ENCODE measurements at places on chromosomes 16 and 17.

DNA sequence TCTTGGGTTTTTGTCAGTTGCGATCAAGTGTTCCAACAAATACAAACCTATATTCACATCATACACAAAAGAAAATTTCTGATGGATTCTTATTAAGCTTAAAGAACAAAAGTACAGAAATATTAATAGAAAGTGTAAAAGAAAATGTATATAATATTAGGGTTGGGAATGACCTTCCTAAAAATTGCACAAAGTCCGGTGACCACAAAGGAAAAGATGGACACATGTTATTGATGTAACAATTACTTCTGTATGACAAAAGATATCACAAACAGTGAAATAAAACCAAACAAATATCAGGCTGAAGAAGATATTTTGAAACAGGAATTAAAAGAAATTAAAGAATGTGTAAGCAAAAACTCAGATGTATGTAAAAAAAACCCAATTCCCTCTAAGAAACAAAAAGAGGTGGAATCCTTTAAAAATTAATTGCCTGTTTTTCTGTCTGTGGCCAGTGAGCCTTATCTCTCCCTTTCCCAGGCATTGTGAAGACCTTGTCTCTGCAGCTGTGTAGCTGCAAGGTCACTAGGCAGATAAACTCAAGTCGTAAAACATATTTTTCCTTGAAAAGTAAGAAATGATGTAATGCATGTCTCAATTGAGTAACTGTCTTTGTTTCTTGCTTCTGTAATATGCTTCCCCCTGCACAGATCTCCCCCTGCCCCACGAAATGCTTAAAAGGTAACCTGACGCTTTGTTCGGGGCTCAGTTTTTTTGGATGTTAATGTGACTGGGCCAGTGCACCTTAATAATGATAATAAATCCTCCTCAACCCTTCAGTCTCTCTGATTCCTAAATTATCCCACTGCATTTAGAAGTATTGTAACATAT is 2.8 kb downstream of the ST6GALNAC1 start:
- peak; percentile 47 for DNase-seq

DNA sequence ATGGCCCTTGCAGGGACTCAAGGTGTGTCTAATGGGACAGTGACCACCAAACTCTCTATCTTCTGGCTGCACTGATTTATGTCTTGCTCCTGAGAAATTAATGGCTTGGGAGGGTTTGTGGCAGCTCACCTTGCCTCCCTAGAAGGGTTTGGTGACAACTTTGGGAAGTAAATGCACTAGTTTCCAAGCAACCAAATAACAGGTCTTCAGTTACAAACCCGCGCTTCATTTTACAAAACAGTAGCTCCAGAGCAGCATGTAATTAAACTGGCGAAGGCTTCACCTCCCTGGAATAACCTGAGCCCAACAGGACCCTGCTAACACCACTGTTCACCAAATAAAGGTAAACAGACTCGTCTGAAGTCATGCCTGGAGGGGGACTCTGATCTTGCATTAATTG is 318.3 kb downstream of the SLC39A11 start:
- DNase-seq: no peak

- DNase-seq: no peak
Measured at GRCh38 chr17:49858796-49859195, 10.9 kb upstream of the TAC4 start.

DNA sequence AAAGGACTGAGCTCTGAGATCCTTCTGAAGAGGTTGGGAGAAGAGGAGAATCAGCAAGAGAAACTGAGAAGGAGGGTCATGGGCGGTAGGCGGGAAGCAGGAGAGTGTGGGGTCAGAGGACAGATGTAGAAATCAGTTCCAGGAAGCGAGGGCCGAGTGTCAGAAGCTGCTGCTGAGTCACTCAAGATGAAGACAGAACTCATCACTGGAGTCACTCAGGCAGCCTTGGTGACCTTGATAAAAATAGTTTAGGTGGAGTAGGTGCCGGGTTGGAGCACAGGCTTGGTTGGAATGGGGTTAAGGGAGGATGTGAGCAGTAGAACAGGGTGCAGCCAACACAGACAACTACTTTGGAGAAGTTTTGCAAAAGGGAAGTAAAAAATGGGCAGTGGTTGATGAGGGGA is 6.1 kb upstream of the ITGAM start:
- peak; percentile 94 for DNase-seq

DNA sequence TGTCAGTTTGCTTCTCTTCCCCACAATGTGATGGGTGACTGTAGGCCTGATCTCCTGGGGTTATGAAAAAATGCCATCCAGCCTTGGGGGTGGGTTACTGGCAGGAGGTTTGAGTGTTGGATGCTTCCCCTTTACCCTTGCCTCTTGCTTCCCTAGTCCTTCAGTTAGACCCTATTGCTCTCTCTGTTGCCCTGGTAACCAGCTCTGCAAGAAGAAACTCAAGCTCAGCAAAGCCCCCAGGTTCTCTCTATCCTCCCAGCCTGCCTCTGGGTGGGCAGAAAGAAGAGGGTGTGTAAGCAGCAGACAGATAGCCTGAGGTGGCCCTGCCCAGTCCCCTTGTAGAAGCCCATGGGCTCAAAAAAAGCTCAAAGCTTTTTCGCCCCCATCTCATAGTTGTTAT is 2.8 kb upstream of the RAPGEFL1 start:
- no peak for DNase-seq

DNA sequence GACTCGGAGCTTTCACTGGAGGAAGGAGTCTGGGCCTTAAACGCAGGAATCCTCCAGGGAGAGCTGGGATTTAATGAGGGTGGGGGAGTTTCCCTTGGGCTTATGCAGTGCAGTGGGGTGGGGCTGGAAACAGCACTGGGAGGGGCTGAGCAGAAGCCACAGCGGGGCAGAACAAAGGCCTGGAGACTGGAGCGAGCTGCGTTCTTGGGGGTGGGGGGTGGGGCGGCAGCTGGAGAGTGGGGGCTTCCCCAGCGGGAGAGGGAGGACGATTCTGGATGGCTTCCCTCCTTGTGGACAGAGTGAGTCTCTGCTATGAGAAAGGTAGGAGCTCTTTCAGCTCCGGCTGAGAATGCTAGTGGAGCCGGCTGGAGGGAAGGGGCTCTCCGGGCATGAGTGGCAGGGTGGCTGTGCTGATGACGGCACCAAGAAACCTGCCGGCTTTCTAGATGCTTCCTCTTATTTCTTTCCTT is 406.0 kb downstream of the SEC14L1 start:
- peak; percentile 58 for DNase-seq

DNA sequence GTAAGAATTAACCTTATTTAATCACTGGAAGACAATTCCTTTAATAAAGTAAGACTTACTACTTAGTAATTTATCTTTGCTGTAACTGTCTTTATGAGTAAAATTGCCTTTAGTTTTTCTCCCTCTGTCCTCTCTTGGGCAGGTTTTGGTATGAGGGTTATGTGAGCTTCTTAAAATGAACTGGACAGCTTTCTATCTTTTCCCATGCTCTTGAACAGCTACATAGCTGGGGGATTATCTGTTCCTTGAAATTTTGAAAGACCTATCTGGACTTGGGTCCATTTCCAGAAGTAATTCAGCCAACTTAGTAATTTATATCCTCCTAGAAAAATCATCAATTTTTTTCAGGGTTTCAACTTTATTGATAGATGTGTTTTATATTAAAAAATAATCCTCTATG is 3.6 kb upstream of the MYH1 start:
- no peak for DNase-seq

DNA sequence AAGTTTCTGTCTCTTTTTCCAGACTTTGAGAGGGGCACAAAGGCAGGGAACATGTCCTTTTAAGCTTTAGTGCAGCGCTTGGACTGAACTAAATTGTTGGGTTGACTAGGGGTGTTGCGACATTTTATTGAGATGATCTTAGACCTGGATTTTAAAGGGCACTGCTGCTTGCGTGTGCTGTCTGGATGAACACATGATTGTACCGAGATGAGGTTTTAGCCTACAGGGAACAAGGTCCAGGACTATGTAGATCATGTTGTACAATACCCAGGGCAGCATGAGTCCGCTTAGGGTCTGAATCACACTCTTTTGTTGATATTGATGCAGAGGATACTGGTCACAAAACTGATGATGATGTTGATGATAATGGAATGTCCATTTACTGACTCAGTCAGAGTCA is 5.2 kb upstream of the RGS9 start:
- no peak for DNase-seq

GRCh38 chr17:45824475-45824874 is 20.2 kb upstream of the SPPL2C start:
- DNase-seq: no peak

GRCh38 chr17:3635474-3636153 is 436 bp downstream of the SHPK start:
- DNase-seq: peak; percentile 6

- no peak for DNase-seq
Measured at GRCh38 chr16:68300734-68301459, 9.8 kb downstream of the SLC7A6OS start.

DNA sequence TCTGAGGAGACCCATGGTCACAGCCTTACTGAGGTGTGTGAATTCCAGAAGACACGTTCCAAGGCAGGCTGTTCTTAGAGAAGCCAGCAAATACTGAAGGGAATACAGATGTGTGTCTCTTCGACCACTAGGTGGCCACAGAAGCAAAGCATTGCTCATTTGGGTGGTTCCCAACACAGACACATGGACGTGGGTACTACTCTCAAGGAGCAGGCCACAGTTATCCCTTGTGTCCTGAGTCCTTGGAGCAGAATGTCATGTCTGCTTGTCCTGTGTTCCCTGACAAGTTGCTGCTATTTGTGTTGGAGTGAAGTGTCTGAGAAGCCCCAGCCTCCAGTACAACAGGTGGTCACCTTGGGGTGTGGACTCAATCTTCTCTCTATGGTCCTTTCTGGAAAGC is 30.3 kb downstream of the HMOX2 start:
- peak; percentile 81 for DNase-seq

GRCh38 chr16:19463468-19464315 is 46.0 kb downstream of the TMC5 start:
- DNase-seq: no peak
